ENCODE measurements at places on chromosomes 7 and 10.
A peak's percentile ranks its signal among the peaks of the same experiment; 100 is the strongest.

DNA sequence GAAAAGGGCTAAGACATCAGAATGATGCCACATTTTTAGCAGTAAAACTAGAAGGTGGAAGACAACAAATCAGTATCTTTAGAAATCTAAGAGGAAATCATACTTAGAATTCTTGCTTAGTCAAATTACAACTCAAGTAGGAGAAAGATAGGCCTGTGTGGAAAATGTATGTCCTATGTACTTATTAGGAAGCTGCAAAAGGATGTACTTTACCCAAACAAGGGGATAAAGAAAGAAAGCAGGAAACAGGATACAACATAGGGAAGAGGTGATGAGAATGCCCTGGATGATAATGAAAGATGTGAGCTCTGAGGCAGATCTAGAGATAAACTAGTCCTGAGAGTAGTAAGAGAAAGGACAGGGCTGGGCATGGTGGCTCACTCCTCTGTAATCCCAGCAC is 54.9 kb downstream of the RNLS start:
- H3K4me1 ChIP-seq = peaks cover 9% of the 10 kb centered on the region
- DNase-seq = no peak
- no peaks in the 10 kb centered on the region for H3K27me3 ChIP-seq
- no peak overlapping the region for H3K4me3 ChIP-seq
- H3K36me3 ChIP-seq = no peaks in the 10 kb centered on the region

DNA sequence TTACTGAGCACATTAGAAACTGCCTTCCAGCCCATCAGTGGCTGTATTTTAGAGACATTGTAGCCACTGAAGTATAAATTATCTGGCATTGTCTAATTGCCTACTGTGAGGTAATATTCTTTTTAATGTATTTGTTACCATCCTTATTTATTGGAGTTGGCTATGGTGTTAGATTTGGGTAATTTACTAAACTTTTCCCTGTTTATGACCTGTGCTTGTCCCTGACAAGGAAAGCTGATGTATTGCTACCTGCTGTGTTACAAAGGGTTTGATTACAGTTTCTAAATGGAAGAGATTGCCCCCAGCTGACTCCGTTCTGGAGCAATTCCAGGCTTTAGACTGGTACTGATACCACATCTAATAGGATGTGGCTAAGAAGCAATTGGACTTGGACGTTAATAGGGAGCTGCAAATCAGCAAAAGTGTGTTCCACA is 12.3 kb upstream of the ASCC1 start:
- H3K36me3 ChIP-seq = peaks cover 13% of the 10 kb centered on the region
- H3K27me3 ChIP-seq = no peaks in the 10 kb centered on the region
- DNase-seq = no peak
- H3K4me3 ChIP-seq = no peak overlapping the region
- H3K27ac ChIP-seq = no peak overlapping the region
- H3K4me1 ChIP-seq = peaks cover 26% of the 10 kb centered on the region

- no peaks in the 10 kb centered on the region for H3K36me3 ChIP-seq
- H3K27ac ChIP-seq = peak overlapping the region; percentile 96
- DNase-seq = no peak
- H3K4me1 ChIP-seq = peaks cover 42% of the 10 kb centered on the region
These were observed 1.2 kb downstream of the COX19 start for GRCh38 chr7:974172-974571.

- H3K27me3 ChIP-seq = no peaks in the 10 kb centered on the region
- no peaks in the 10 kb centered on the region for H3K4me1 ChIP-seq
- no peak overlapping the region for H3K4me3 ChIP-seq
These were observed 21.6 kb downstream of the FZD1 start for GRCh38 chr7:91285696-91286355.

GRCh38 chr10:121428867-121429266 is 169.4 kb downstream of the FGFR2 start:
- no peaks in the 10 kb centered on the region for H3K4me1 ChIP-seq
- no peaks in the 10 kb centered on the region for H3K27me3 ChIP-seq

DNA sequence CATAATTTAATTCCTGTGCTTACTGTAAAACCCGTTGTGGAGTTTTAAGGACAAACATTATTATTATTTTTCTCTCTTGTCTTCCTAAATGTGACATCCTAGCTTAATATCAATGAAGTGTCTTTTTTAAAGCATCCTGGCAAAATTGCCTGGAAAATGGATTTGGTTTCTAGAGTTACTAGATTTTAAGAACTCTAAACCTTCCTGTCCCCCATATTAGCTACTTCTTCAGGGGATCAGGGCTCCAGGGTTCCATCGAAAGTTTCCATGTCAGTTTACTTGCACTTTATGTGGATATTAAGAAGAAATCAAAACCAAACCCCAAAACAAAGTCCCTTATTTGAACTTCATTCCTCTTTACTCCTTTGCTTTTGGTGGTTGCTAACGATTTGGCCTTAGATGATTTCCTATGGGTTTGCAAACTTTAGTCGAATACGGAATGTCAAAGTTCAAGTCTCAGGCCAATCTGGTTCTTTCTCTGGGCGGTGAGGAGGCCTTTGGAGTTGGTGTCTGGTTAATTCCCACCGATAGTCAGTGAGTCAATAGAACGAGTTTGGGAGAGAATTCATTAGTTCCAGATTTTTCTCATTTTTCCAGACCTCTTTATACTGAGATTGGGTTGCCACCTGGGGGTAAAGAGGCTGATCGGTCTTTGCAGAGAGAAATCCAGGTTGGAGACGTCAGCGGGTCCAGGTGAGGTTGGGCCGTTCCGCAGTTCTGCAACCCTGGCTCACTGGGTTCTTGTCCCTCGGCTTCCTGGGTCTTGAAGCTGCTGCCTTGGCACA is 1.1 kb downstream of the CUX1 start:
- H3K27ac ChIP-seq = peak overlapping the region; percentile 80
- H3K4me3 ChIP-seq = peak overlapping the region; percentile 87
- peaks cover 5% of the 10 kb centered on the region for H3K4me1 ChIP-seq
- no peaks in the 10 kb centered on the region for H3K27me3 ChIP-seq
- no peaks in the 10 kb centered on the region for H3K36me3 ChIP-seq

DNA sequence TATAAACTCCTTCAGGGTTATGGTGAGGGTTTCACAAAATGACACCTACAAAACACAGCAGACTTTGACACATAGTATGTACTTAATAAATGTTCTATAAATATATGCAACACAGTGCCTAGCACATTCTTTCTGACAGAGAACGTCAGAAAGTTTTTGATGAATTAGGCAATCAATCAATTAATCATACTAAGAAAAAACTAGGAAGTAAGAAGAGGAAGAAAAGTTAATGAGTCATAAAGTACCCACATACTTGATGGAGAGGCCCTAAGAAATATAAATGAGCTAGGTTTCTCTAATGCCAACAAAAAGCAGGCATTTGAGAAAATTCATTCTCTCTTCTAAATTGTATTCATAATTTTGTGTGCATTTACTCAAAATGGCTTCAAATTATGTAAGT is 192.7 kb upstream of the VWC2 start:
- no peak for DNase-seq
- no peak overlapping the region for H3K4me3 ChIP-seq
- no peaks in the 10 kb centered on the region for H3K27me3 ChIP-seq
- H3K36me3 ChIP-seq = no peaks in the 10 kb centered on the region
- H3K27ac ChIP-seq = no peak overlapping the region
- H3K4me1 ChIP-seq = no peaks in the 10 kb centered on the region

DNA sequence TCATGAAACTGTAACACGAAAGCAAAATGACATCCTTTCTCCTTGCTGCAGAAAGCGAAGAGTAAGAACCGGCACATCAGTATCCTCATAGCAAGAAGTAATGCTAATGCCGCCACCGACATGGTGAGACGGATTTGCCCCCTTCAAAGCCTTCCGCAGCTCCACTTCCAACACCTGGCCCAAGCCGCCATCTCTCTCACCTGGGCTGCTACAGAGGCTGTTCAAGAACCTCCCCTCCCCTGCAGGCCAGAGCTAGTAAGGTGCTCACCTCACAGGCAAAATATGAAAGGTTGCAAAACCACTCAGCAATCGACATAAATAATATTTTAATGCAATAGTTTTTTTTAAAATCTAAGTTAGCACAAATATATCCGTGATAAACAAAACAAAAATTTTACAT is 123.9 kb upstream of the FRMD4A start:
- no peaks in the 10 kb centered on the region for H3K36me3 ChIP-seq
- DNase-seq = no peak
- H3K4me1 ChIP-seq = peaks cover 8% of the 10 kb centered on the region

GRCh38 chr10:127046975-127047877 is 142.0 kb downstream of the DOCK1 start:
- no peaks in the 10 kb centered on the region for H3K4me1 ChIP-seq
- no peak for DNase-seq
- peaks cover 44% of the 10 kb centered on the region for H3K36me3 ChIP-seq
- H3K4me3 ChIP-seq = no peak overlapping the region
- H3K27me3 ChIP-seq = no peaks in the 10 kb centered on the region
- no peak overlapping the region for H3K27ac ChIP-seq

DNA sequence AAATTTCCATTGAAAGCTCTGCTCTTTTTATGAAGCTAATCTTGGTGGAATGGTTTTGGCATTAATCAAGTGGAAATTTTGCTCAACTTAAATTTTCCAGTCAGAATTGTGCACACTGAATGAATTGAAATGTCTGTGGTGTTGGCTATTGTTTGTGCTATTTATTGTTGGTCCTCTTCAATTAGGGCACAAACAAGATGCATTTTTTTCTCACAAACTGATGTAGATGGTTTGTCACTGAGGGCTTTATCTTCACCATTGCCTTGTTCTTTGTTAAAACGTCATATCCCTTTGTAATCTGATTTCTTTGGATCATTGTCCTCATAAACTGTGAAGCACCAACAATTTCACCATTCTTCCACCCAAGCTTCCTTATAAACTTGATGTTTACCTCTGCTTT is 152.1 kb upstream of the RHOBTB1 start:
- no peaks in the 10 kb centered on the region for H3K27me3 ChIP-seq
- H3K4me3 ChIP-seq = no peak overlapping the region
- no peak for DNase-seq
- H3K27ac ChIP-seq = no peak overlapping the region
- no peaks in the 10 kb centered on the region for H3K4me1 ChIP-seq
- no peaks in the 10 kb centered on the region for H3K36me3 ChIP-seq

DNA sequence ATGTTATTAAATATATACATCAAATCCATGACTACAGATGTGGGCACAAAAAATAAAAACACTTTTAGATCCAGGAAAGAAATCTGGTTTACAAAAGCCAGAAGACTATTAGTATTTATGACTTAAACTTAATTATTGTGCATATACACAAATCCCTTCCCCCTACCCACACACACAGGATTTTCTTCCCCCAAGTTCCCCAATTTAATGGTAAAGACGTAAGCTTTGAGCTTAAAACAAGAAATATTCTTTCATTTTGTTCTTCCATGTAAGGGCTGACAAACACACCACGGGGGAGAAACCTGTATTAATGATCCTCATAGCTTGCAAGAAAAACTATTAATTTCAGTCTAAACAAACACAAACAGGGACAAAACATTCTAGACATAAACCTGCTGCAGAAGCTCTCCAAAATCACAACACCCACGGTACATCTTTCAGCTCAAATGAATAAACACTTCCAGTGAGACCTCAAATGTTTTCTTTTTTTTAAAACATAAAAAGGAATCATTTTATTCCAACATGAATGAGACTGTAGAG is 28.5 kb downstream of the OSBPL3 start:
- DNase-seq = no peak
- no peaks in the 10 kb centered on the region for H3K27me3 ChIP-seq
- no peaks in the 10 kb centered on the region for H3K36me3 ChIP-seq
- no peaks in the 10 kb centered on the region for H3K4me1 ChIP-seq

DNA sequence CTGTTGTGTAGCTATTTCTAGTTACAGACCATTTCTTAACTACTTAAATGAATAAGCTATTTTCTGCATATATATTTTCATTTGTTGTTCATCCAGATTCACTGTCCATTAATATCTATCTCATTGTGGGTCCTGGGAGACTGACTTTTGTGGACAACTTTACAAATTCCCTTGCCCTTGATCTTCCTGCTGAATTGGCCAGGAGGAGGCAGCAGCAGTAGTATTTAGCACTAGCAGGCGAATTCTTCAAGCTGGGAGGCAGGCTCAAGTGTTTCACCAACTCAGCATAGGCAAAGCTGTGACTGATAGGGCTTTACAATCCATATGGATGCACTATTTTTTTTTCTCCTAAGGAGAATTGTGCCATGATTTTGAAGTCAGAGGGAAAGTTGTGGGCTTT is 461.0 kb upstream of the NRG3 start:
- H3K4me1 ChIP-seq = no peaks in the 10 kb centered on the region
- DNase-seq = no peak
- no peaks in the 10 kb centered on the region for H3K27me3 ChIP-seq
- H3K27ac ChIP-seq = no peak overlapping the region
- no peaks in the 10 kb centered on the region for H3K36me3 ChIP-seq

- no peak for DNase-seq
- no peak overlapping the region for H3K4me3 ChIP-seq
These were observed 27.0 kb downstream of the OGDHL start for GRCh38 chr10:49735161-49735560.

DNA sequence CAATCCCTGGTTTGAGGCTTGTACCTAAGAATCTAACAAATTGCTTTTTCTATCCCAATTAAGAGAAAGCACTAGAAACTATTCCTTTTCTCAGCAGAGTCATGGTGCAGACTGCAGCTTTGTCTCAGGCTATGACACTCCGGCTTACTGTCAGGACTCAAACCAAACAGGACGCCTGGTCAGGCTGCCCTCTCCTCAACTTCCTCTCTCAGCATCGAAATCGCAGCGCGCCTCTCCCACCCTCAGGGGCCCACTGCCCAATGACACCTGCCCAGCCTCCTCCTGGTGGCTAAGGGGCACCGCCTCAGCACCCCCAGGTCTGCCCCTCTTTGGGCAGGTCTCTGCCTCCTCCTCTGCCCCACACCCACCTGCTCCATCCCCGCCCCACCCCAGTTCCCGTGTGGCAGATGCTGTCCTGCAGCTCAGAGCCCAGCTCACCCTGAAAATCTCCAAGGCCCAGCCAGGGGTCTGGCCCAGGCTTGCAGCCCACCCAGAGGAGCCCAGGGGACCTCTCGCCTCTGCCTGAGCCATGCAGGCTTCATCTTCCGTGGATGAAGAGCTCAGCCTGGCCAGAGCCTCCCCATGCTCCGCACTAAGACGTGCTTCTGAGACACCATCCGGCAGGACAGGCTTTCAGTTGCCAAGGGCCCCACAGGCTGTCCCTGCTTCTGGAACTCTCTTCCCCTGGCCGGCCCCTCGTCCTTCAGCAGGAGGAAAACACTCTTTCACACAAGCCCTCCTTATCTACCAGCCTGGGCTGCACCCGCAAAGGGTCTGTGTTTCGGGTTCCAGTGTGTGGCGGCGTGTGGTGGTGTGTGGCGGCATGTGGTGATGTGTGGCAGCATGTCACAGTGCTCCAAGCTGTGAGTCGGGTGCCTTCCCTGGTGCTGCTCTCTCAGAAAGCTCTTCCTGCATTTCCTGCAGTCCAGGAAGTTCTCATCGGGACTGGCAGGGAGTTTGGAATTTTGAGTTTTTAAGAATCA is 16.4 kb upstream of the PTPRN2 start:
- H3K4me3 ChIP-seq = no peak overlapping the region
- DNase-seq = no peak
- H3K4me1 ChIP-seq = no peaks in the 10 kb centered on the region
- no peaks in the 10 kb centered on the region for H3K27me3 ChIP-seq
- H3K27ac ChIP-seq = no peak overlapping the region
- H3K36me3 ChIP-seq = no peaks in the 10 kb centered on the region
